Subcutaneous preadipocyte (primary cell): ENCODE measurements at places on chromosomes 4 and X. TPM values are rescaled to one million over a fixed set of nuclear protein-coding genes. Genes with fewer than 3 reads are reported as not detected.

The PDLIM3 gene
- total RNA-seq, result 0.59 and 1.1 TPM in 2 replicates

The FOXP3 gene
- total RNA-seq, result 0.37 TPM in 1 of 2 replicates, not detected in the other

The HTR2C gene
- total RNA-seq, result not detected in 2 replicates

The GPR82 gene
- total RNA-seq, result not detected in 2 replicates

The RAB40AL gene
- 0.37 and 0.78 TPM in 2 replicates for total RNA-seq

The LINC00632 gene
- total RNA-seq, result 7.3 and 10.9 TPM in 2 replicates

The SCD5 gene
- 7.6 and 9.9 TPM in 2 replicates for total RNA-seq

The ODAPH gene
- under 0.01 TPM in 1 of 2 replicates, not detected in the other for total RNA-seq

The CACNA1F gene
- total RNA-seq, result not detected in 2 replicates

The SULT1B1 gene
- 3.3 and 10.6 TPM in 2 replicates for total RNA-seq

The GLRB gene
- 1.5 and 4.1 TPM in 2 replicates for total RNA-seq
